Thyroid gland (tissue), 4 donors: ENCODE measurements at places on chromosomes 3 and 15. TPM values are rescaled to one million over a fixed set of nuclear protein-coding genes. Genes with fewer than 3 reads are reported as not detected.

DNA sequence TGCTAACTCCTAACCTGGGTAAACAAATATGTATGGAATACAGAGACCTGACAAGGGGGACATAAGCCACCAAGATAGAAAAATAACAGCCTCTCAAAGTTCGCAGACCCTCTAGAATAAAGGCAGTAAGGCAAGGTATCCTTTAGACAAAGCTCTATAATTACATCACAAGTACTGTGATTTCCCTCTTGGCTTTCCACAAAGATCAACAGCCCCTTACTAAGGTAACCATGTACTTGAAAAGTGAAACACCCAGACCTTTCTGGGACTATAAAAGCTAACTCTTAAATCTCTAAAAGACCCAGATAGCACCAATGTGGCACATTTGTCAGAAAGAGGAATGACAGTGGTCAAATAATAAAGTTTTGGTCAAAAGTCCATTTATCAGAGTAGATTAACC, 51.9 kb downstream of the TBL1XR1 start:
- no peaks in the 10 kb centered on the region for H3K36me3 ChIP-seq
- no peaks in the 10 kb centered on the region for H3K27me3 ChIP-seq
- H3K27ac ChIP-seq = peak overlapping the region; percentile 63
- peaks cover 68% of the 10 kb centered on the region for H3K4me1 ChIP-seq
- no peak for DNase-seq

GRCh38 chr15:92394309-92395097, 822 bp downstream of the ST8SIA2 start:
- H3K36me3 ChIP-seq = no peaks in the 10 kb centered on the region
- H3K4me3 ChIP-seq = no peak overlapping the region
- peaks cover 16% of the 10 kb centered on the region for H3K4me1 ChIP-seq
- H3K27me3 ChIP-seq = no peaks in the 10 kb centered on the region
- no peak overlapping the region for H3K27ac ChIP-seq

CFAP20DC gene
- total RNA-seq = 0.92 TPM

GRCh38 chr3:182284793-182285192, 508.5 kb upstream of the ATP11B start:
- H3K4me3 ChIP-seq = no peak overlapping the region
- no peak for DNase-seq
- no peak overlapping the region for H3K27ac ChIP-seq
- no peaks in the 10 kb centered on the region for H3K4me1 ChIP-seq

GRCh38 chr3:171099911-171100310, 73.4 kb upstream of the SLC2A2 start:
- H3K4me3 ChIP-seq = no peak overlapping the region
- no peak for DNase-seq
- no peaks in the 10 kb centered on the region for H3K27me3 ChIP-seq
- H3K36me3 ChIP-seq = peaks cover 7% of the 10 kb centered on the region
- no peaks in the 10 kb centered on the region for H3K4me1 ChIP-seq

DNA sequence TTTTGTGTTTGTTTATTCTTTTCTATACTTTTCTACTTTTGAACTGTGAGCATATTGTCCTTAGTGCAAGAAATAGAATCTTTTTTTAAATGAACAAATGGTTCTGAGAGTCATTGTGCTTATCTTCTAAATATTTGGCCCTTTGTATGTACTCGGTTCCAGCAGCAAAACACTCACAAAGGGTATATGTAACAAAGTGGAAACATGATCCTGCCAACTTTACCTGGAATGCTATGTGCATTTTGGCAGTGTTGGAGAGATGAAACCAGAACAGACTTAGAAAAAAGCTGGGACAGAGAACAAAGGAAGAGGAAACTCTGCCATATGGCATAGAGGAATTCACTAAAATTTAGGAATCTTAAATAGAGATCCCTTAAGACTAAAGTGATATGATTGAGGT, 150.1 kb downstream of the FGF12 start:
- H3K27me3 ChIP-seq = no peaks in the 10 kb centered on the region
- DNase-seq = no peak
- no peaks in the 10 kb centered on the region for H3K4me1 ChIP-seq
- no peak overlapping the region for H3K27ac ChIP-seq
- no peaks in the 10 kb centered on the region for H3K36me3 ChIP-seq
- no peak overlapping the region for H3K4me3 ChIP-seq

- no peak overlapping the region for H3K4me3 ChIP-seq
- H3K27ac ChIP-seq = no peak overlapping the region
- no peaks in the 10 kb centered on the region for H3K27me3 ChIP-seq
- DNase-seq = peak; percentile 66
These were observed 36.5 kb downstream of the ANAPC13 start for GRCh38 chr3:134449277-134449676.

ZDHHC23 gene
- total RNA-seq = 16.8 TPM

OR5K2 gene
- total RNA-seq = not detected

GRCh38 chr3:50241713-50242380, 5.8 kb downstream of the GNAI2 start:
- peaks cover 79% of the 10 kb centered on the region for H3K4me1 ChIP-seq
- peaks cover 4% of the 10 kb centered on the region for H3K36me3 ChIP-seq
- H3K4me3 ChIP-seq = no peak overlapping the region
- H3K27ac ChIP-seq = peak overlapping the region; percentile 5
- no peaks in the 10 kb centered on the region for H3K27me3 ChIP-seq
